ENCODE measurements at places on chromosomes 1 and 21.
A peak's percentile ranks its signal among the peaks of the same experiment; 100 is the strongest.

DNA sequence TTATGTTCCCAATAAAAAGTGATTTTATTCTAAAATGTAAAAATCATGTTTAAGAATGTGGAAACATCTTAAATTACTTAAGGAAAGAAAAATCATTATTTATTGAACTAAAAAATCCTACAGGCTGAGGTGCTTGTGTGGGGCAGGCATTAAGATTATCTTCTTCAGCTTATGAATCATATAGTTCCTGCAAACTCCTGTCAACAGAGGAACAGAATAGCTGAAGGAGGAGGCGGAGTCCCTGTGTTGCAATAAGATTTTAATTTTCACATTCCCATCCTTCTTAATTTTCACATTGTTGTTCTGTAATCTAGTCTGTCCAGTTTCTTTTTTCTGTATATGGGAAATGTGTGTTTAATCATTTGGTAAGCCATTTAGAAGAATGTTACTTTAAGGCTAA, 20.6 kb upstream of the OLFML3 start:
- DNase-seq: no peak

DNA sequence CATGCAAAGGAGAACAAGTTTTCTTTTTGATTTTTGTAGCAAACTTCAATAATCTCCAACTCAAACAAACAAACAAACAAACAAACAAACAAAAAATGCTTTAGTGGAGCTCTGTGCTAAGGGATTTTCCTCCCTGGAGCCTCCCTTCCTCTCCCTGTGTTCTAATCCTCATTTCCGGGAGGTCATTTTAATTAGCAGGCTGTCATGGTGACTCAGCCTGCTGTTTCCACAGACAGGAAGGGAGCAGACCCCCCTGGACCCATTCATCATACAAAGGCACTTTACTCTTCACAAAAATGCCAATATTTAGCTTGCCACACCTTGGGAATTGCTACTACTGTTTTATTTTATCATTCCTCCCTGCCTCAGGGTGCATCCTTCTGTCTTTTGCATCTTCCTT, 61.0 kb upstream of the SPATA6 start:
- DNase-seq: no peak

GRCh38 chr1:23402286-23403037, 22.1 kb downstream of the TCEA3 start:
- no peak for DNase-seq

DNA sequence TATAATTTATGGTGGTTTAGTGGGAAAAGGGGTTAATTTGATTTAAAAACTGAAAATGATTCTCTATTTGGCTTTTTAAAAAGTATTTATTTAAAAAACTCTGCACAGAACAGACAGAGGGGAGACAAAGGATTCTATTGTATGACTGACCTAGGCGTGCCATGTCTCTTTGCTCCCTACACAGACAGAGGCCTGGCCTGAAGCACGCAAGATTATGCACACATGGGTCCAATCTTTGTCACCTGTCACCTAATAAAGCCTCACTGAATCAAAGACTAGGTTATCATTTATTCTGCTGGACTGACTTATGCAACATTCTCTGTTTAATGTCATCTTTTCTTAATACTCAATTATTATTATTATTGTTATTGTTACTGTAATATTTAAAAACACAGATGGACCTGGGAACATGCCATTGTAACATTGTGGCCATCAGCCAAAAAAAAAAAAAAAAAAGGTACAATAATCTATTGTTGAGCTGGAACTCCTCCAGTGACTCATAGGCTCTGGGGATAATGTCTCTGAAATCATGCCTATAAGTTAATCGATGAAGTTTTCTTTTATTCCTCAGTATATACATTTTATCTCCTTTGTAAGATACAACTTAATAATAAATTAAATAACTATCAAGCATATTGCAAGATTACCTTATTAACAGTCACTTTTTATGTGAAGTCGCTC, 112.1 kb downstream of the RUNX1 start:
- peak; percentile 29 for DNase-seq

DNA sequence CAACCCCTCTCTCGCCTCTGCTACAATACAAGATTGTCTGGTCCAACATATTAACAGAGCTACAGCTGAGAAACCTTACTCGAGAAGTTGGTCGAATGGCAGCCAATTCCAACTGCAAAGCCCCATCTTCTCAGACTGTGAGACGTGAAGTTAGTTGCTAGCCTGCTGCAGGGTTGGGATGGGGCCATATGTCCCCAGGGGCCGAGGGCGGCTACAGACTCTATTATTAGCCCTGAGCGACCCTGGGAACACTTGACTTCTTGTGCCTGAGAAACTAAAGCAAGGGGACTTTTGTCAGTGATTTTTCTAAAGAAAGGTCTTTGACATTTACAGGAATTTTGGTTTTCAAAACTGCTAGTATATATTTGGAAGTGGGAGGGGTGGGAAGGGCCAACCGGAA, 13.7 kb downstream of the NCF2 start:
- DNase-seq: no peak

DNA sequence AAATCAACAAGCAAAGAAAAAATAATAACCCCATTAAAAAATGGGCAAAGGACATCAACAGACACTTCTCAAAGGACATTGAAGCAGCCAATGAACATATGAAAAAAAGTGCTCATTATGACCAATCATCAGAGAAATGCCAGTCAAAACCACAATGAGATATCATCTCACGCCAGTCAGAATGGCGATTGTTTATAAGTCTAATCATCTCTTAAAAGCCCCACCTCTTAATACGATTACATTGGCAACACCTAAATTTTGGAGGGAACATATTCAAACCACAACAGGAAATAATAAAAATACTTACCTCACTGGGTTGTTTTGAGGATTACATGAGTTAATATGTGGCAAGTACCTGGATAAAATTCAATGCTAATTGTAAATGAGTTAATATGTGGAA, 57.1 kb upstream of the PLPPR4 start:
- DNase-seq: no peak

DNA sequence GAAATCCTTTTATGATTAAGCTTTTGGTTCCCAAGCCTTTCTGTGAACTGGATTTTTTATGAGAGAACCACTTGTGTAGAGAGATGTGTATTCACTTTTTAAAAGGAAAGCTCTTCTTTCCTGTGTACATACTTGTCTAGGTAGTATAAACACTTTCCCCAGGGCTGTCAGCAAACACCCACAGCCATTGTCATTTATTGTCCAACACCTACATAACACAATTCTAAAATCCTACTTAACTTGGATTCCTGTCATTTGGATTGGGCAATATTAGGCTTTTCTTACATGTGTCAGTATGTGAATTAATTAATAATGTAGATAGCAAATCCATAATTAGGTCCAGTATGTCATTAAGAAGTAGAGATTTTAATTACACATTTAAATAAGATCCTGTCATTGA, 12.3 kb downstream of the DDX20 start:
- DNase-seq: no peak

DNA sequence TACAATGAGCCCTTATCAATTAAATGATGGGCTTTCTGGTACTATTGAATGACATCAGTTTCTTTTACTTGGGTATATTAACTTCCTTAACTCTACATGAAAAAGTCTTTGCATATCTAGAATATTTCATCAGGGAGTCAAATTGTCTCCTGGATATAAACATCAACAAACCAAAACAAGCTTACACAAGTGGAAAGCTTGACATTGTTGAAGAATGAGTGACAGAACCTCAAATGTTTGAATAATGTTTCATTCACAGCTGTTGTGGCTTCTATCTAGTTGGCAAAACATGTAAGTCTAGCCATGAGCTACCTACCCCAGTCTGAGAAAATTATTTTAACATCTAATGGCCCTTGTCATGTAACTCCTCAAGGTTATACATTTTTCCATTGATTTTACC, 604.8 kb upstream of the ADAMTS5 start:
- DNase-seq: no peak

- DNase-seq: no peak
Observed at GRCh38 chr1:6623269-6623965, 1.3 kb upstream of the THAP3 start.

DNA sequence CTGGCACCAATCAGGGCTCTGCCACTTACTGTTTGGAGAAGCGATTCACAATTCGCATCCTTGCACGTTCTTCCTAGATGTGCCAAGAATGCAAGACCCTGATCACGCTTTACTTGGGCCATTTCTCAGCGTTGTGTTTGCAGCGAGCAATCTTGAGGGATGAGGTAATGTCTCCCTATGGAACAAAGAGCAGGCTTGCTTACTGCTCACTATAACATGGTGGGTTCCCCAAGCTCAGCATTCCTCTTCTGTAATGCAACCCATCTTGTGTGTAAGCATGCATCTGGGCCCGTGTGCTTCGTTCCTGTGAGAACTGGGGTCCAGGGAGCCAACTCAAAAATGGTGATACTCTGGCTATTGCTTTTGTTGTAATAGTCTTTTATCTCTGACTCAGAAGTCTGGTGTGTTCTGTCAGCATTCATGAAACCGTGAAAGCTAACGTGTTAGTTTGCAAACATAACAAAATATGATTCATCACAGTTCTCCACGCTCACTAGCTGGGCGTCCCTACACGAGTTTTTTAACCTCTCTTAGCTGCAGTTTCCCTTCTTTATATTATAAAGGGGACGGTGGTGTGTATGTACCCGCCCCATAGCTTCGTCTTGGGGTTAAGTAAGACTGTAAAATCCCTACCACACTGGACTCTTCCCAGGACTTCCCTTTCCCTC, 33.3 kb downstream of the DNTTIP2 start:
- no peak for DNase-seq

DNA sequence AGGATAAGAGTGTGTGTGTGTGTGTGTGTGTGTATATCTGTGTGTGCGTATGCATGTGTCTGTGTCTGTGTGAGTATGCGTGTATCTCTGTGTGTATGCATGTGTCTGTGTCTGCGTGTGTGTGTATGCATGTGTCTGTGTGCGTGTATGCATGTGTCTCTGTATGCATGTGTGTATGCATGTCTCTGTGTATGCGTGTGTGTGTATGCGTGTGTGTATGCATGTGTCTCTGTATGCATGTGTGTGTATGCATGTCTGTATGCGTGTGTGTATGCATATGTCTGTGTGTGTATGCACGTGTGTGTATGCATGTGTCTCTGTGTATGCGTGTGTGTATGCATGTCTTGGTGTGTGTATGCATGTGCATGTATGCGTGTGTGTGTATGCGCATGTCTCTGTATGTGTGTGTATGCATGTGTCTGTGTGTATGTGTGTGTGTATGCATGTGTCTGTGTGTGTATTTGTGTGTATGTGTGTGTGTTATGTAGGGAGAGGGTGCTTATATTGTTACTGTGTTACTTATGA, 247.8 kb downstream of the DYRK1A start:
- no peak for DNase-seq

- DNase-seq: peak; percentile 84
Observed at GRCh38 chr1:209808059-209808581, 2.2 kb upstream of the IRF6 start.

GRCh38 chr1:212752934-212753497, 38.6 kb downstream of the NSL1 start:
- DNase-seq: no peak

DNA sequence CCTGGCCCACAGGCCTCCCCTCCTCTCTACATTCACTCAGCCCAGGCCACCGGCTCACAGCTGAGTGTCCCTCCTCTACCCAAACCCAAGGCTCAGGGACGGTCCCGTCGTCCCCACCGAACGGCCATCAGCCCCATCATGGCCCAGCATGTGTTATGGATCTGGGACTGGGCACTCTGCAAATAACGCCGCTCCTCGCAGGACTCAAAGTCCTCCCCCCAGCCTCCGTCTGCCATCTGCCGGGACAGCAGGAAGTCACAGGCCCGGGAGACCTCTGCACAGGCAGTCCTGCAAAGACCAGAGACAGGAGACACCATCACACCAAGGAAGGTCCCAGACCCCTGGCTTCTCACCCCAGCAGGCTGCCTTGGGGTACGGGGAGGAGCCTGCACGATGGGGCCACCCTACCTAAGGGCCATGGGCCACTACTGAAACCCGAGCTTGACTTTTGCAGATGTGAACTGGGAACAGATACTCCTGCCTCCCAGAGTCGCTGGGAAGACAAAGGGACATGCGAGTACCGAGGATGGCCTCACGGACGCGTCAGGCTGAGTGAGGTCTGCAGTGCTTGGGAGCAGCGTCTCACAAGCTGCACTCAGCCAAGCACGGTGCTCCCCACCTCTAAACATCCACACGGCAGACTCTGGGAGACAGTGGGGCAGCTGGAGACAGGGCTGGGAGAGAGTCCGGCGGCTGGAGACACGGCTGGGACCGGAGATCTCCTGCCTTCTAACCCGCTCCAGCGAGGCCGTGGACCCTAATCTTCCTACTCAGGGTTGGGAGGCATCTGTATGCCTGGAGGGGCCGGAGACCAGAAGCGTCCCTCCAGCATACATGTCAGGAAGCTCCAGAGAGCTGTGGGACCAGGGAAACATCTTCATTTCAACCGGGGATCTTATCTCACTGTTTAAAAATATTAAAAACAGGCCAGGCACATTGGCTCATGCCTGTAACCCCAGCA, 10.4 kb upstream of the SPATC1L start:
- no peak for DNase-seq

- DNase-seq: no peak
Observed at GRCh38 chr1:231964241-231964640, 337.7 kb downstream of the DISC1 start.

DNA sequence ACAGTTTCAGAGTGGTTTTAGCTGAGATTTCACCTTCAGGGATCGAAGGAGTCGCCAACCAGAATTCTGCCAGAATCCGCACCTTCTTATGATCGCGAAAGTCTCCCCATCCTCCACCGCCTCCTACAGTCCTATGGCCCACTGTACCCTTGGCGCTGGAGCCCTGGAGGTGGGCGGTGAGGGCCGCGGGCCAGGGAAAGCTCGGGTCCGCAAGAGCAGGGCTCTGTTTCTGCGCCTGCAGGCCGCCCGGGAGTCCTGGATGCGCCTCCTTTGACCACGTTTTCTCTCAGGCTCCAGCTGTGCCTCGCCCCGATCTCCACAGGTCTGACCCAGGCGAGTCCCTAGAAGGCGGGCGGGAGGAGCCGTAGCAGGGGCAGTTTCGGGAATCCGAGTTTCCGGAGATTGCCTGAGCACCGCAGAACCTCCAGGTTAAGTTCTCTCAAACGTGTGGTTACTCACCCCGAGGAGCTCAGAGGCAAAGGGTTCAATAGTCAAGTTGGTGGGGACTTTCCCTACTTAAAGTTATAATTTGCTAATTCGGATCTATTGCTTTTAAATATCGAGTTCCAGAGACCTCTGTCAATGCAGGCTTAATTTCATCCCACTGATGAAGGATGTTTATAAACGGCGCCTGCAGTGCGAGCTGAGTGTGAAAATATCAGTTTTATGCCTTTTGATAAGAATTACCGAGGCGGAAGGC, 3.2 kb upstream of the LHX8 start:
- no peak for DNase-seq

Measured in COLO829 (cell line).